Dermis microvascular lymphatic vessel endothelial cell (primary cell): ENCODE measurements at places on chromosomes 7 and 10. TPM values are rescaled to one million over a fixed set of nuclear protein-coding genes. Genes with fewer than 3 reads are reported as not detected.

- DNase-seq: no peak
Observed at GRCh38 chr10:84921701-84922100, 593.3 kb downstream of the CCSER2 start.

GRCh38 chr7:41696323-41696916, 6.5 kb downstream of the INHBA start:
- peak; percentile 93 for DNase-seq

GRCh38 chr10:17536221-17536620, 81.0 kb downstream of the HACD1 start:
- DNase-seq: no peak

- DNase-seq: no peak
Observed at GRCh38 chr7:25382869-25383268, 154.6 kb upstream of the NPVF start.

DNA sequence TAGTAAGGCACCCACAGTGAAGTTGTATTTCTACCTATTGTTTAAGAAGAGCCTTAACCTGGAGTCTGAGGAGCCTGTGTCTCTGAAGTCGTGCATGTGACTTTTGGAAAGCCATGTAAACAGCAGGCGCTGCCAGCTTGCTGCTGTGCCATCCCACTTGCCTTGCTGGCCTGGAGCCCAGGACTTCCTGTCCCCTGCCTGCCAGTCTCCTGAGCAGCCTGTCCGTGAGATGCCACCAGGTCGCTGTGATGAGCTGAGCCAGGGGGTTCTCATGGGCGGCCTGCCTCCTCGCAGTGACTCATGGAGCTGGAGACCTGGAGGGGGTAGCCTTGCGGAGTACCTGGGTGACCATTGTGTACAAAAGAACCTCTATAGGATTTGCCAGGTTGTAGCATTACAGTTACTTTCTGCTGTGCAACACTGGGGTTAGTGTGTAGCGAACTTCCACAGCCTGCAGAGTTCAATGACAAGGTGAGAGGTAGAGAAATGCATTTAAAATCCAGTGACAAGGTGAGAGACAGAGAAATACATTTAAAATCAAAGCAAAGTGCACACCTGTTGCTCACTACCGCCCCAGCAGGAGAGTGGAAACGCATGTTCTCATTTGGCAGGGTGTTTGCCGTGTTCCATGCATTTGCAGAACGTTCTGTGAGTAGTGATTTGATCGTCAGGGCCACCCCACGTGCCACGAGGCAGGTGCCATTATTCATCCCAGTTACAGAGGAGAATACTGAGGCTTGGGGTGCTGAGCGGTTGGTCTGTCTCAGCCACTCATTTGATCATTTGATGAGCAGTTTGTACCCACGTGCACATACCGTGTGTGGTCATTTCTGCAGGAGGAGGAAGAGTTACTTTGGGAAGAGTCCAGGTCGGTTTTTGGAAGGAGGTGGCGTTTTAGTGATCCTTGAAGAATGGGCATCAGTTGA, 36.6 kb upstream of the BHLHA15 start:
- DNase-seq: no peak

- DNase-seq: no peak
Observed at GRCh38 chr7:27032839-27033238, 63.0 kb downstream of the HOXA1 start.

GRCh38 chr7:97499204-97499603, 232.7 kb upstream of the TAC1 start:
- DNase-seq: no peak

DNA sequence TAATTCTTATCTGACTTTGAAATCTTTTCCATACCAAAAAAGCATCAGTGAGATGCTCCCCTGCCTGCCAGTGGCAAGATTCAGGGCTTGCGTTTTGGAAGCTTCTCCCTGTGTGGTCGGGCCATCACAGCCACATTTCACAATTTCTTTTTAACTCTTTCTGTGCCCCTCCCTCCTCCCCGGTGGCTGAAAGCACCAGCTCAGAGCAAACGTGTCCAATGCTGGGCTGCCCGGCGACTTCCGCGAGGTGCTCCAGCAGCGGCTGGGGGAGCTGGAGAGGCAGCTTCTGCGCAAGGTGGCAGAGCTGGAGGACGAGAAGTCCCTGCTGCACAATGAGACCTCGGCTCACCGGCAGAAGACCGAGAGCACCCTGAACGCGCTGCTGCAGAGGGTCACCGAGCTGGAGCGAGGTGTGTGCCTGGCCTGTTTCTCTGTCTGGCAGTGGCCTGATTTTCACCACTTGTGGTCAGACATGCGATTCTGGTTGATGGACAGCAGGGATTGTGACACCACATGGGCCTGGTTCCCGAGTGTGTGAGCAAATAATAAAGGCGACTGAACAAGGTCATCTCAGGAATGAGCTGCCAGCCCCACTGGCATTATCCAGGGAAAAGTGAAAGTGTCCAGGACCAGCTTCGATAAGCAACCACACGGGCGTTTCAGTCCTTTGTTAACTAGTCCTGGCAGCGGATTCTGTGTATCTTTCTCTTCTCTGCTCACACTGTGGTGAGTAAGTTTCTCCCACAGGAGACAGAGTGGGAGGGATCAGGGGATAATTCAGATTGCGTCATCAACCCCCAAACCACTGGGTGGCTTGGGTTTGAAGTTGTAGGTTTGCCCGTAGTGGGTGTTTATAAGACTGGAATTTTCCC, 2.6 kb downstream of the NPTX2 start:
- DNase-seq: no peak

TMEM229A gene
- not detected in 2 replicates for total RNA-seq

OPN1SW gene
- total RNA-seq: not detected in 2 replicates

CYP2W1 gene
- not detected in 2 replicates for total RNA-seq

HOXA10 gene
- total RNA-seq: 0.90 and 2.3 TPM in 2 replicates
